ENCODE measurements at places on chromosomes 12 and 14.

DNA sequence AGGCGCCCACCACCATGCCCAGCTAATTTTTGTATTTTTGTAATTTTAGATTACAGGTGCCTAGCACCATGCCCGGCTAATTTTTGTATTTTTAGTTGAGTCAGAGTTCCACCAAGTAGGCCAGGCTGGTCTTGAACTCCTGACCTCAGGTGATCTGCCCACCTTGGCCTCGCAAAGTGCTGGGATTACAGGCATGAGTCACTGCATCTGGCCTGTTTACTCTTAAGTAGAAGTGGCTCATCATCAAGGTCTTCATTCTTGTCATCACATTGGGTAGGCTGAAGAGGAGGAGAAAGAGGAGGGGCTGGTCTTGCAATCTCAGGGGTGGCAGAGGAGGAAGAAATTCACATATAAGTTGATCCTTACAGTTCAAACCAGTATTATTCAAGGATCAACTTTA is 152.4 kb upstream of the ATP2B1 start:
- no peak for DNase-seq

- no peak for DNase-seq
Observed at GRCh38 chr12:55194382-55194781, 26.4 kb upstream of the OR10A7 start.

GRCh38 chr12:27334042-27334720 is 1.5 kb downstream of the BMAL2 start:
- no peak for DNase-seq

DNA sequence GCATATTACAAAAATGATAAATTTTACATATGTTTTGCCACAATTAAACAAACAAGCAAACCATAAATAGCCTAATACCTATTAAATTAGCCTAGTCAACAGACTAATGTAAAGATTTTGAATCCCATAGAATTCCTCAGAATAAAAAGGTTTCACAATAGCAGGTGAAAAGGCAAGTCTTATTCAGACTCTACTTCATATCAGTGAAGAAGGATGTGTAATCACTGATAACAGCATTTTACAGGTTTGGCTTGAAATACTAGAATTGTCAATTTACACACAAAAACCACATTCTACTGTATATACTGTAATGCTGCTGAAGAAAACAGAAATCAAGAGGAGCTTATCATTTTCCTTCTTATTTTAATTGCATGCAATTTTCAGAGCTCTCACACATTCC is 90.8 kb upstream of the SSTR1 start:
- no peak for DNase-seq

GRCh38 chr14:52175982-52176502 is 91.5 kb upstream of the PTGDR start:
- DNase-seq = no peak

- DNase-seq = no peak
Observed at GRCh38 chr12:15323480-15323879, 1.2 kb downstream of the PTPRO start.

DNA sequence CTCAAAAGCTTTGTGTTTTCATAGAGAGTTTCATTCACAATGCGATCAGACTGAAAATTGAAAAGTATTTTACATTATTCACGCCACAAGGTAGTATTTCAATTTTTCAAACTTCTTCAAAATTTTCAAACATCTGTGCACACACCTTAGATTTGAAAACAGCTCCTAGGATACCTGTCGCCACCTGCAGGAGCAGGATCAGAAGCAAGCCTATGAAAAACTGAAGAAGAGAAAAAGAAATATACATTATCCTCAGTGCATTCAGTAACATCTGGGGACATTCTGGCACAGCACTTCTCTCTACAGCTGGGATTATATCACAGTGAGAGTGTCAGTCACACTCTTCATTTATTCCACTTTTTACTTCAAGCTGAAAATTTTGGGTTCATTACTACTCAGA is 19.8 kb downstream of the TSPAN8 start:
- no peak for DNase-seq

GRCh38 chr12:105574056-105574715 is 243.7 kb downstream of the C12orf75 start:
- DNase-seq = no peak

DNA sequence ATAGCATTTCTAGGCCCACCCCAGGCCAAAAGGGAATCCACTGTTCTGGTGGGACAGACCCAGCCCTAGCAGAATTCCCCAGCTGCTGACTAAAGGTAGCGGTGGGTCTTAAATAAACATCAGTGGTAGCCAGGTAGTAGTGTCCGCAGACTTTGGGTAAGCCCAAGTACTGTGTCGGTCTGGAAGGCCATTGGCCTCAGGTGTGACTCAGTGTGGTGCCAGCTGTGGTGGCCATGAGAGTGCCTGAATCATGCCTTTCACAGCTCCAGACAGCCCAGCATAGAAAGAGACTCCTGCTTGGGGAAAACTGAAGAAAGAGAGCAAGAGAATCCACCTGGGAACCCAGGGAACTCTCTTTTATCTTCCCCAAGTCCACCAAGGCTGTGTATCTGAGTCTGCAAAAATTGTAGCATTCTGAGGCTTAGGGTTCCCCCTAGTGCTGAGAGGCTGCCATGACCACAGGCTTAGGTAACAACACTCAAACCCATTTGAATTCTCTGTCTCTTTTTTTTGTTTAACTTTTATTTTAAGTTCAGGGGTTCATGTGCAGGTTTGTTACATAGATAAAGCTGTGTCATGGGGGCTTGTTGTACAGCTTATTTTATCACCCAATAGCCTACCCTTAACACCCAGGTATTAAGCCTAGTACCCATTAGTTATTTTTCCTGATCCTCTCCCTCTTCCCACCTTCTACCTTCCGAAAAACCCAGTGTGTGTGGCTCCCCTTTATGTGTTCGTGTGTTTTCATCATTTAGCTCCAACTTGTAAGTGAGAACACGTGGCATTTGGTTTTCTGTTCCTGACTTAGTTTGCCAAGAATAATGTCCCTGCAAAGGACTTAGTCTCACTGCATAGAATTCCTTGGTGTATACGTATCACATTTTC is 16.7 kb upstream of the CD163L1 start:
- DNase-seq = no peak

GRCh38 chr14:76456200-76456599 is 80.3 kb downstream of the ESRRB start:
- DNase-seq = peak; percentile 10

GRCh38 chr12:14057895-14058294 is 76.5 kb upstream of the GRIN2B start:
- no peak for DNase-seq

GRCh38 chr12:42156232-42156631 is 11.6 kb upstream of the GXYLT1 start:
- DNase-seq = no peak

GRCh38 chr12:118188690-118189371 is 52.9 kb downstream of the PEBP1 start:
- no peak for DNase-seq

- no peak for DNase-seq
Observed at GRCh38 chr12:72448089-72448488, 175.9 kb downstream of the TRHDE start.

GRCh38 chr12:64556231-64556630 is 54.1 kb upstream of the RASSF3 start:
- DNase-seq = no peak

- DNase-seq = no peak
Observed at GRCh38 chr12:100324498-100324897, 32.4 kb upstream of the SLC17A8 start.

GRCh38 chr12:26238341-26239121 is 43.2 kb downstream of the SSPN start:
- no peak for DNase-seq

GRCh38 chr14:73428353-73428824 is 30.0 kb downstream of the NUMB start:
- DNase-seq = no peak

- DNase-seq = no peak
Observed at GRCh38 chr14:38108681-38109080, 99.0 kb upstream of the SSTR1 start.

GRCh38 chr12:559906-560455 is 100.2 kb downstream of the B4GALNT3 start:
- no peak for DNase-seq

DNA sequence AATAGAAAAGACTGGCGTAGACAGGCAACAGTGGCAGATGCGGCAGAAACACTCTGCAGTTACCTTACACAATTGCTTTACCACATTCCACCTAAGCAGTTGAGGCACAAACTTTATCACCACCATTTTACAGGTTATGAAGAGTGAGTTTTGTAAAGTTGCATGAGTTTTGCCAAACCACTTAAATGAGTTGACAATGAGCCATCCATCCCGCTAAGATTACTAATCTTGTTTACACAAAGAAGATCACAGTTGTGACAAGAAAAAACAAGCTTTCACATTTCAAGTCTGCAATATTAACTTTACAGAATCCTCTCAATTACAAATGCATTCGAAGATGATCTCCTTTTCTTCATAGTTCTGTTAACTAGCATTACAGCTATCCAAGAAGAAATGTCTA is 1.8 kb downstream of the TMCC3 start:
- DNase-seq = no peak

DNA sequence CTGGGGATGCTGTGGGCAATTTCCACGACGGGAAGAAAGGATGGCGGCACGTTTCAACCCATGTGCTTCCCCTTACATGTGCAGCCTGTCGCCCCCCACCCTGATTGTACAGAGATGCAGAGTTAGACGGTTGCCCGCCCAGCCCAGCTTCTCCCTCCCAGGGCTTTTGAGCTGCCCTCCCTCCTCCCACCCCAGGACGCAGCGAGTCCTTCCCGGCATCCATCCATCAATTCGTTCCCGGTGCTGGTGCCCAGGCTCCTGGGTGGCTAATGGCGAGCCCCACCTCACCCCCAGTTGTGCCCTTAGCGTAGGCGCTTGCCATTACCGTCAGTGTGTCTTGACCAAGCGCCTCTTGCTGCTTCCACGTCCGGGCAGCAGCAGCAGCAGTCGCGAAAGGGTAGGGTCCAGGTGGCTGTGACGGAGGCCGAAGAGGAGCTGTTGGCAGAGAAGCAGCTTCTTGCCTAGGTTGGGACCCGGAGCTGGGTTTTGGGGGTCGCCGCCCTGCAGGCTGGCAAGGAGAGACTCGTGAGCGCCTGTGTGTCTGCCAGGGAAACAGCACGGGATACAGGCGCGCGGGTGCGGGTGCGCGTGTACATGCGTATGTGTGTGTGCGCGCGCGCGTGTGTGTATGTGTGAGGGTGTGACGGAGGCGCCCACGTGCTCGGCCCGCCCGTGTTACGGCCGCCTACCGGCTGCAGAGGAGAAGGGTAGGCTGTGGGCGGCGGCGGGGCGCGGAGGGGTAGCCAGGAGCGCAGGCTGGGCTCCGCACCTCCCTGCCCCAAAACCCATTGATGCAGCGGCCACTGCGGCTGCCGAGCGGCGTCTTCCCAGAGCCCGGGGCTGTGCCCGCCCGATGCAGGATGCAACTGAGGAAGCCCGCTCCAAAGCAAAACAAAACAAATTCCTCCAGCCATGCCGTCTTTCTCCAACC is at the start of gene SLC6A15:
SLC6A15 (minus strand) TSS at position 602 of the 931 bp plus-strand sequence. CDS start 20,679 bp downstream, outside the sequence.
- DNase-seq = peak; percentile 93

- DNase-seq = no peak
Observed at GRCh38 chr12:131694116-131694838, 16.6 kb upstream of the SFSWAP start.

- DNase-seq = no peak
Observed at GRCh38 chr12:111437816-111438454, 32.2 kb downstream of the SH2B3 start.

- no peak for DNase-seq
Observed at GRCh38 chr12:58576081-58576480, 344.2 kb downstream of the LRIG3 start.

- no peak for DNase-seq
Observed at GRCh38 chr12:109885616-109886015, 5.3 kb upstream of the GLTP start.

GRCh38 chr12:12564911-12565310 is 2.2 kb upstream of the DUSP16 start:
- no peak for DNase-seq

- DNase-seq = no peak
Observed at GRCh38 chr12:114477989-114478395, 72.0 kb upstream of the TBX5 start.

DNA sequence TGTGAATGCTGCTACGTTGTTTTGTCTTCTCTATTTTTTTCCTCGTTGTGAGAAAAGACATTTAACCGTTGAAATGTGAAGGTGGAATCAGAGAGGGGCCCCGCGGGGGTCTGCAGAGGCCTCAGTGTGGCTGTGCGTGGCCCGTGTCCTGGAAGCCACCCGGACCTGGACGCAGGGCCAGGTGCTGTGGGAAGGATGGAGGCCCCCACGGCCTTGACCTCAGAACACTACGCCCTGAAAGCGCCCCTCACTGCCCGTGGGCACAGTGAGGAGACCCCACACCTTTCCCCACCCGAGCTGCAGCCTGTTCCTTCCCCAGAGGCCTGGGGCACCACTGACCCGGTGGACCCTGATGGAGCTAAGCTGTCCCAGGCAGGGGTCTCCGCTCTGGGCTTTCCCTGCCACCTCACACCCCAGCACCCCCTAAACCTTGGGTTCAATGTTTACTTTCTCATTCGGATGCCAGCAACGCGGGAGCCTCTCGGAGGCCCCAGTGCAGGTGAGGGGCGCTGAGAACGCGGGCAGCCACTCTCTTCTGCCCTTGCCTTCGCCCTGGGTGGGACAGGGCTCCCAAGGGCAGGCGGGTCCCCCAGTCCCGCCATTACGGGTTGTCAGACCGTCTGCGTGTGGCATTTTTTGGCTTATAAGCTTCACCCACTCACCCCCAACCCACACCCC is 26.9 kb downstream of the SETD1B start:
- no peak for DNase-seq

DNA sequence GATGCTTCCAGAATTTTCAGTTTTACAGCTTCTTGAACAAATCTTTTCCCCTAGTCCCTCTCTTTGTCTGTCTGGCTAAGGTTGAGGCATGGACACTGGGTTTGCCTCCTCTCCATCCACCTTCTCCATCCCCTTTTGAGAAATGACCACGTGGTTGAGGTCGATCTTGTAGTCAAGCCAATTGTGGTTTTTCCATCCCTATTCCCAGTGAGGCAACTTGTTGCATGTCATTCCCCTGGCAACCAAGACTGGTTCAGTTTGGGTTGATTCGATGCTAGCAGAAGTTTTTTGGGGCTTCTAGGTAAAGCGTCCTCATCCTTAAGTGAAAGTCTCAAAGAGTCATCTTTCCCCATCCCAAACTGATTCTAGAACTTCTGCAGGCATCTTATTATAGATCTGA is 300.8 kb downstream of the APAF1 start:
- no peak for DNase-seq

GRCh38 chr12:111806304-111806703 is 35.7 kb upstream of the MAPKAPK5 start:
- no peak for DNase-seq

DNA sequence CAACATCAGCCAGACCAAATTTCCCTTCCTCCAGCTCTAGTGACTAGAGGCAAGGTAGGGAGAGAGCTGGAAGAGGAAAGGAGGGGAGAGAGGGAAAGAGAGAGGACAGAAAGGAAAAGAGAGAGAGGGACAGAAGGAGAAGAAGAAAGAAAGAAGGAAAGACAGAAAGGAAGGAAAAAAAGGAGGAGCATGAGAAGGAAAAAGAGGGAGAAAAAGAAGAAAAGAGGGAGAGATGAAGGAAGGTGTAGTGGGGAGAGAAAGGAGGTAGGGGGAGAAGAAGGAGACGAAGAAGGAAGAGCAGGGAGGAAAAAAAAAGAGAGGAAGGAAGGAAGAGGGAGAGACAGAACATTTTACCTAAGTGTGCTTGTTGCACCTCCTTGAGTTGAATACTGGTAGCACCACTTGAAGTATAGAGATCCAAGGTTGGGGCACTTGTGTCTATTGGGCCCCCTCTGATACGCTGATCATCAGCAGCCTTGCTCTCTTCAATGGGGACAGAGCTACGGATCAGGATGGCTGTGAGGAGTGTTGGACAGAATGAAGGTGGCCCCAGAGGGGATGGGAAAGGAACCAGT is 232.5 kb downstream of the SUDS3 start:
- DNase-seq = no peak

Data from COR-L47 (cell line).